ENCODE measurements at places on chromosomes 5 and 9. TPM values are rescaled to one million over a fixed set of nuclear protein-coding genes. Genes with fewer than 3 reads are reported as not detected.

The RBM22 gene
- 79.0 TPM for polyA plus RNA-seq

The TAF11L10 gene
- polyA plus RNA-seq = not detected

The KIF4B gene
- polyA plus RNA-seq = 0.30 TPM

The OGN gene
- polyA plus RNA-seq = 75.8 TPM

The PITX1 gene
- polyA plus RNA-seq = not detected

The PKD2L2 gene
- polyA plus RNA-seq = 0.13 TPM

The CRHBP gene
- 21.8 TPM for polyA plus RNA-seq

The SLC36A2 gene
- 13.1 TPM for polyA plus RNA-seq

The NEURL1B gene
- polyA plus RNA-seq = 14.8 TPM

The LCN15 gene
- polyA plus RNA-seq = 0.06 TPM

The FOXD1 gene
- 11.5 TPM for polyA plus RNA-seq

The TIMD4 gene
- polyA plus RNA-seq = 0.98 TPM

The QRFP gene
- polyA plus RNA-seq = 0.36 TPM

The CSNK1A1 gene
- 214 TPM for polyA plus RNA-seq

The BAAT gene
- 0.39 TPM for polyA plus RNA-seq

The NDUFS4 gene
- polyA plus RNA-seq = 151 TPM

The NPR3 gene
- 31.2 TPM for polyA plus RNA-seq

The OMD gene
- polyA plus RNA-seq = 1.8 TPM

The DMRT3 gene
- 1.7 TPM for polyA plus RNA-seq

The ZNF79 gene
- 6.3 TPM for polyA plus RNA-seq

The FST gene
- polyA plus RNA-seq = 30.2 TPM
